ENCODE measurements at places on chromosomes 3 and 15.

DNA sequence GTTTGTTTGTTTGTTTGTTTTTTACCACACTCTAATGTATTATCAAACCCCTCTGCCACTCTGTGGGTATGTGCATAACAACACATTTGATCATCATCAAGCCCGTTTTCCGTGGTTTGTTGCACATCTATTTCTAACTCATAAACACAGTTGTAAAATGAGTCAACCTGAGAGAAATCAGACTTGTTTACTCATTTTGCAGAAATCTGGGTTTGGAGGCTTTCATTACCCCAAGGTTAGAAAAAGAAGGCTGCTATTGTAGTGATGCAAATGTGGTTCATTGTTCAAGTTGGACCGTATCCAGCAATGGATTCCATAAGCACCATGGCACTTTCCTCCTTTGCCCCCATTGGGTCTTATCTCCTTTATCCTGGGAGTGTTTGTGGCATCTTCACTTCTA, 353.2 kb upstream of the SOX2 start:
- DNase-seq, result no peak

GRCh38 chr3:196661400-196661799, 21.9 kb downstream of the NRROS start:
- no peak for DNase-seq

DNA sequence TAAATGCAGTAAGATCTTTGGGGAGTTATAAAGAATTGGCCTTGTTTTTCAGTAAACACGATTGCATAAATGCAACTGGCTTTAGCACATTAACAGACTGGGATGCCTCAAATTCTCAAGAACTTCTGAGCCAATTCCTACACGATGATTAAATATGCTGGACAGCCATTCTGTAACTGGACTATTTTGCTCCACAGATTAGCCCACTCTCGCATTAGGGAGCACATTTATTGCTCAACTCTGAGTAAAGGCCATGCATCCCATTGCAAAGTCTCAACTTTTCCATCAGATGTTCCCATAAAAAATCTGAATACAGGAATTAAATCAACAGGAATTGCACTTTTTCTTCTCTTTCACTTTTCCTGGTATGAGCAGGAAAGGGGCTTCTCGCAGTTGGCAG, 66.7 kb upstream of the PRICKLE2 start:
- DNase-seq, result no peak

DNA sequence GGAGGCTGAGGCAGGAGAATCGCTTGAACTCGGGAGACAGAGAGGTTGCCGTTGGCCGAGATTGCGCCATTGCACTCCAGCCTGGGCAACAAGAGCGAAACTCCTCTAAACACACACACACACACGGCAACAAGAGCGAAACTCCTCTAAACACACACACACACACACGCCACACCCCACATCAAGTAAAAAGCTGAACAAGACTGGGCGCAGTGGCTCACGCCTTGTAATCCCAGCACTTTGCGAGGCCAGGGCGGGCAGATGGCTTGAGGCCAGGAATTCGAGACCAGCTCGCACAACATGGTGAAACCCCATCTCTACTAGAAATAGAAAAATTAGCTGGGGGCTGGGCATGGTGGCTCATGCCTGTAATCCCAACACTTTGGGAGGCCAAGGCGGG, 49.0 kb downstream of the HOMER2 start:
- DNase-seq, result no peak

GRCh38 chr3:172313671-172314070, 134.6 kb downstream of the GHSR start:
- DNase-seq, result no peak

DNA sequence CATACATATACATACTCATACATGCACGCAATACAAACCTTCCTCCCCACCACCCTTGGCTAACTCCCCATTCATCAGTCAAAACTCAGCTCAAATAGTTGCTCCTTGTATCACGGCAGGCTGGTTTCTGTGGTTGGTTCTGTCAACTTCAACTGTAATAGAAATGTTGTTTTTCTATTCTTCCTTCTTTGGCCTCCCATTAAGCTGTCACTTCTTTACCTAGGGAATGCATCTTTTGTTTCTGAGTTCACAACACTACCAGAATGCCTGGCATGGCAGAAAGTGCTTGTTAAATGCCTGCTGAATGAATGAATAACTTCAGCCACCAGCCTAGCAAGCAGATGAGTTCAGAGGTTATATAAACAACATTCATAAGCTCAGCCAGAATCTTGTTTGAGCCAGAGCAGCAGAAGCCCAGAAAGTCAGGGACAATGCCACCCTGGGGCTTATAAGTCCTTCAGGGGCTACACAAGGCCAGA, 63.1 kb downstream of the B3GALNT1 start:
- no peak for DNase-seq

DNA sequence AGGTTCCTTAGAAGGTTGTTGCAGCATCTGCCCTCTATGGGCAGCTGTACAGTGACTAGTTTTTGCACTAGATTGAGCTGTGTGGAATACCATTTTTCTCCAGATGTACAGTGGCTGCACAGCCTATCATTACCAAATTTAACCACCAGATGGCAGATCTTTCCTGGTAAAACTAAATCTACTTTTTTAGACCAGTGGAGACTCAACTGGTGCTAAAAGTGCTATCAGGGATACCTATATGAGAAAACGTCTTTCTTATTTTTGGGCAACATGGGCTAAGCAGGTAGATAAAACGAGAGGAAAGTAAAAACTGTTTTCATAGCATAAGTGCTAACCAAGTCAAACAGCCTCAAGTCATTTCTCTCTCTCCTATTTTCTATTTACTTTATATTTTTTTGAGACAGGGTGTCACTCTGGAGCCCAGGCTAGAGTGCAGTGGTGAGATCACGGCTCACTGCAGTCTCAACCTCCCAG, 21.2 kb downstream of the IGSF10 start:
- DNase-seq, result no peak

- DNase-seq, result no peak
Measured at GRCh38 chr15:82894971-82895520, 57.5 kb downstream of the HOMER2 start.

GRCh38 chr3:127674790-127675189, 2.0 kb downstream of the ABTB1 start:
- no peak for DNase-seq

- DNase-seq, result no peak
Measured at GRCh38 chr3:157618075-157618760, 115.0 kb upstream of the VEPH1 start.

GRCh38 chr3:60277361-60277800, 973.9 kb downstream of the FHIT start:
- DNase-seq, result no peak

All from activated T-cell treated with anti-CD3 and anti-CD28 coated beads for 4 hours (primary cell).